ENCODE measurements at places on chromosomes 13 and 19.

GRCh38 chr13:39811051-39811450 lies 155.6 kb downstream of the COG6 start:
- DNase-seq, result no peak

GRCh38 chr13:71871176-71871754 lies 4.3 kb upstream of the DACH1 start:
- no peak for DNase-seq

GRCh38 chr19:54191011-54191810 lies at the start of gene TSEN34:
Gene TSEN34, plus strand, starts transcription at chr19:54191308. Its CDS starts 57 bp downstream, at chr19:54191365.
- no peak for DNase-seq

DNA sequence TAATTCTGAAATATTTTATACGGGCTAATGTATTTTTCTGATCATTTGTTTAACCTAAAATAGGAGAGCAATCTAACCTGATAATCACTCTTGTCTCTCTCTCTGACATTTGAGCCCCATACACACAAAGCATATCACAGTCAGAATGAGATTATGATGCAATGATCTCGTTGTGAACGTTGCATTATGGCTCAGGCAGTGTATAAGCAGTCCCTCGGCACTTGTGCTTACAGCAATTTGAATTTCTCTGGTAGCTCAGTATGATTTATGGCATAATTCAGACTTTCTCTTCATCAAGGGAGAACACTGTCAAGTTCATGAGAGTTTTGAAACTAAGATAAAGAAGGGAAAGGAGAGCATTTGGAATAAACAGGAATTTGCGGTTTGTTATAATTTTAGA lies 256.1 kb downstream of the DACH1 start:
- no peak for DNase-seq

DNA sequence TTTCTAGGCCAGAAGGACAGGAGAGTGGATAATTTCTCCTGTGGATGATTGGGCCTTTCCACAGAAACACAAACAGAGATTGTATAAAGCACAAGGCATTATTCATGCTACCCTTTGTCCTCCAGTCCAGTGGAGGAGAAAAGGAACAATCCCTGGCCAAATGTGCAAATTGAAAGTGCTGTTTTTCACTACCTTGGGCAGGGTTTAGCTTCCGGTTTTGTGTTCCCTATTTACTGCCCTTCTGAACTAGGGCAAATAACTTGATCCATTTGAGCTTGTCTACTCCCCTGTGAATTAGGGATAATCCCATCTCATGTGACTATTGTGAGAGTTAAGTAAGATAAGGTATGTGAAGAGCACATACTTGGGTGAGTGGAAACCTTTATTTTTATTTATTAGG lies 13.3 kb downstream of the PDX1 start:
- DNase-seq, result no peak

GRCh38 chr13:80297094-80297493 lies 43.8 kb downstream of the SPRY2 start:
- DNase-seq, result no peak

- DNase-seq, result no peak
These were observed 63.4 kb upstream of the LRCH1 start for GRCh38 chr13:46489586-46490023.

GRCh38 chr13:20819715-20820114 lies 46.0 kb upstream of the EEF1AKMT1 start:
- no peak for DNase-seq

- no peak for DNase-seq
These were observed 22.1 kb downstream of the EDNRB start for GRCh38 chr13:77896536-77896935.

- no peak for DNase-seq
These were observed 44.5 kb downstream of the SCEL start for GRCh38 chr13:77579959-77580358.

DNA sequence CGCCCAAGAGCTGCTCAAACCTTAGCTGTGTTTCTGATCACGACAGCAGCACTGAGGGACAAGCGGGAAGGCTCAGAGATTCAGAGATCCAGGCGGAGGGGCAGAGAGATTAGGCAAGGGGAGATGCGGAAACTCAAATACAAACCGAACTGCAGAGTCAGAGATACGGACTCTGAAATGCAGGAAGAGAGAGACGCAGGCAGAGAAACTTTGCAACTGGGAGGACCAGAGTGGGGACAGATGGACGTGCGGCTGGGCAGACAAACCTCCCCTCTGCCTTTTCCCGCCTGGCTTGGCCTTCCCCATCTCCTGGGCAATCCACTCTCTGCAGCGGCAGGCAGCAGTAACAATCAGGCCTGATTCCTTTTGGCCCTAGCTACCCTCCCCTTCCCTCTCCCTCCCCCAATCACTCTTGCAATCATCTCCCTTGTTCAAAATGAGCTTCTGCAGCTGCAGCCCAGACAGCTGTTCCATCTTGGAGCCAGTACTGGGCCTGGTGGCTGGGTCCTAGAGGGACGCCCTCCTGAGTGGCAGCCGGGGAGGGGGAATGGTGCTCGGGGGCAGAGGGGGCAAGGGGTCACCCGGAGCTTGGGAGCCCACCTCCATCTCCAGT lies 29.7 kb downstream of the OLFM2 start:
- no peak for DNase-seq

GRCh38 chr13:91136806-91137205 lies 210.7 kb upstream of the MIR17HG start:
- DNase-seq, result no peak

DNA sequence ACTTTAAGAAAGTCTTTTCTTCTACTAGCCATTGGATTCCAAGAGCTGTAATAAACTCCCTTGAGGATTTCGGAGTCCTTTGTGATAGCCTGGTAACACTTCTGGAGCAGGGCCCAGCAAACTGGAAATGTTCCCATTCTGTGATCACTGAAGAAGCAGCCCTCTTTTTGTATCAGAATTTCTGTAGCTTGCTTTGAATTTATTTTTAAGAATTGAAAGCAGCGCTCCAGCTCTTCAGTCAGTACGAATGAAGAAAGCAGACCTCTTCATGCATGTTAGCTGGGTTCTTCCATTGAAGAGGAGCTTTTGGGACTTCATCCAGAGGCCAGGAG lies 141.5 kb downstream of the AKAP11 start:
- no peak for DNase-seq

DNA sequence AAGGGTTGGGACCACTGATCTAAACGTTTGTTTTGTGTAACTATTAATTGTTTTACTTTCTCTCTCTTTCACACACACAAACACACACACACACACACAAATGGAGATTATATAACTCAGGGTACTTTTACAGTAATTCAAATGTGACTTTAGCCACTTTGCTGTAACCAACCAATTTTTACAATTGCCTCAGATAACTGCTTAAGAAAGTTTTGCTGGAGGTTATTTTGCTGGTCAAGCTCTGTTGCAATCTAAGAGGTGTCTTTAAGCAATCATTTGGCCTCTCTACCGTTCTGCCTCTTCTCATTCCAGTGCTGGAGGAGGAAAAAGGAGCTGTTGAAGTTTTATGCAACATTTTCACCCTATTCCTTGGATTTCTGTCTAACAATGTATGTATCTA lies 63.0 kb downstream of the TBC1D4 start:
- DNase-seq, result no peak

- no peak for DNase-seq
These were observed 610.9 kb upstream of the PCDH9 start for GRCh38 chr13:67841071-67841470.

Measured in C1 segment of cervical spinal cord (tissue), 14 donors.